ENCODE measurements at places on chromosomes 5 and 9.

DNA sequence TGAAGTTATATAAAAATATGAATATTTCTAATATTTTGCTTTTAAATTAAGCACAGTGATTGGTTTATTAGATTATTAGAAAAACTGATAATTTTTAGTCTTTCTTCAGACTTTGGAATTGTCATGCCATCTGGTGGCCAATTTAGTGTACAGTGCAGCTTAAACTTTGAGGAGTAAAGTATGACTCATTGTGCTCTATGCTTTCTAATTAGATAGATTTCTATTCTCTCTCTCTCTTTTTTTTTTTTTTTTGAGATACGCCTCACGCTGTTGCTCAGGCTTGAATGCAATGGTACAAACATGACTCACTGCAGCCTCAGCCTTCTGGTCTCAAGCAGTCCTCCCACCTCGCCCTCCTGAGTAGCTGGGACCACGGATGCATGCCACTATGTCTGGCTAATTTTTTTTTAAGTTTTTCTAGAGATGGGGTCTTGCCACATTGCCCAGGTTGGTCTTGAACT lies 42.1 kb upstream of the GPR21 start:
- peak; percentile 75 for DNase-seq

DNA sequence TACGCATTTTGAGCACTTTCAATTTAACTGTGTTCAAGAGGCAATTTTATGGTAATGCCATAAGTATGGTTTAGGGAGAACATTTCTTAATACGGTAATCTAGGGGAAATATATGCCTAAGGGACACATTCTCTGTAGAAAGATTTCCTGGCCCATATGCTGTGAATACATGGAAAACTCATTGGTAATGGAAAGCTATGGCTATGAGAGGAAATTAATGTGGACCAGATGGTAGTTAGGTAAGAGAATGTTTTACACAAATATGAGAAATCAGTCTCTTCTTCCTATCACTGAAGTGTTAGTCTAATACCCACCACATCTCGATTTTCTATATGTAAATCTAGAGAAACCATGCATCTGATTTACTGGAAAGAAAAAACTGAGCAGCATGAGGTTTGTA lies 105.0 kb downstream of the SEMA6A start:
- no peak for DNase-seq

DNA sequence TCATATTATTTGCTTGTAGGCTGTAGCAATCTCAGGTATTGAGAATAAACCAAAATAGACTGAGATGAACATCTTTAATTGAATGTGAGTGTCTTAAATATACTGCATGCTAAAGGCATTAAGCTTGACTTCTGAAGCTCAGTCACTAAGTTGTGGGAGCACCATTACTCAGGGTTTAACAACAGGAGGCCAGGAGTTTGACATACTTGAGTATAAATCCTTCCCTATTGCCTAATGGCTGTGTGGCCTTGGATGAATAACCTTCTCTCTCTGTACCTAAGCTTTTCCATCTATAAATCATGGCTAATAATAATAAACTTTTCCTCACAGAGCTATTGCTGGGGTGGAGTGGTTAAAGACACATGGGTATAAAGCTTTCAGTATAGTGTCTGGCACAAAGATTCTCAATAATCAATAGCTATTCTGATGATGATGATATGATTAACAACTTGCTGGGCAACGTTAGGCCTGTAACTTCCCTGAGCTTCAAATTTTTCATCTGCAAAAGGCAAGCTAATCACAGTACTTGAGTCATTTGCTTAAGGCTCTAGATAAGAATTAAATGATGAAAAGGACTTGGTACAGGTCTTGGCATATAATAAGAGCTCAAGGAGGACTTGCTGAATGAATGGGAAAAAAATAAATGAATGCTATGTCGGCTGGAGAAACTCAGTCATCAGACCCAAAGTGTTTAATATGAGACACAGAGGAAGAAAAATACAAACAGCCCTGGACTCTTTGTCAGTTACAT lies 174.0 kb upstream of the IL12B start:
- peak; percentile 60 for DNase-seq

DNA sequence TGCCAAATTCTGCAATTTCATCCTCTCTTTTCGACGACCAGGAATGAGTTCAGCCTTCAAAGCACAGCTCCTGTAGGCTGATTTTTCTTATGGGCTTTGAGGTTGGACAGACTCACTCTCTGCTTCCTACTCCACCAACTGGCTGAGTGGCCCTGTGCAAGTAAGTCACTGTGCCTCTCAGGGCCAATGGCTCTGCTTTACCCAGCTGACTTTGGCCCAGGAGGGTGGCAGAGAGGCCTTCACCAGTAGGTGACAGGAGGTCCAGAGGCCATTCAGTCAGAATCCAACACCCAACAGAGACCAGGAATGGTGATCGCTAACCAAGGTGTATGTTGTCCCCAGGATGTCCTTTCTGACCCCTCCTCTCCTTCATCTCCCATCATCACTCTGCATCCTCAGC lies 49.5 kb upstream of the ALDH1B1 start:
- DNase-seq, result no peak

DNA sequence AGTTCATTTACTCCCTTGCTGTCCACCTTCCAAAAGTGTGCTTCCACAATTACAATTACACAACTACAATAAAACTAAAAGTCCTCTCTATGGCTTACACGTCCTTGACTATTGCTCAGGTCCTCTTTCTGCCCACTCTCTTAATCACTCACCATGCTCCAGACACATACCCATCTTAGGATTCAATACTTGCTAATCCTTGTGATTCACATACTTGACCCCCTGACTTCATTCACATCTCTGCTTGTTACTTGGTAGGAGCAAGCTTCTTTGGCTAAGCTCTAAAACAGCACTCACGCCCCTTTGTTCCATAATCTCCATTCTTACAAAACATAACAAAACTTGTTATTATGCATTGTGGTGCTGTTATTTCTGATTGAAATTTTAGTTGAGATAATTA lies 215.8 kb downstream of the EDIL3 start:
- DNase-seq, result no peak

DNA sequence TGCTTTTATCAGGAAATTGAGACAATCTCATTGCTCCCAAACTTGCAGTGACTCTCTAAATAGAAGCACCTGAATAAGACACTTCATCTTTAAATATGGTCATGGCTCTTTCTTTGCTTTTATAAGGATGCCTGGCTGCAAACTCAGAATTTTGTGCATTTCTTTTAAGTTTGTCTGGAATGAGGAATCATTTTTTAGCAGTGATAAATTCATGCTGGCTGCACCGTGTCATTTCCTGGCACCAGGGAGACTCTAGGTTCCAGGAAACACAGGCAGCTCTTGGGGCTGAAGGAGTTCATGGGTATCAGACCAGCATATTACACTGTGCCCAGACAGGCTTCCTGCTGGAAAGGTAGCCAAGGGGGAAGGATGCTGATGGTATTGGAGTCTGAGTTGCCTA lies 109.9 kb downstream of the NUDT12 start:
- no peak for DNase-seq

- no peak for DNase-seq
These were observed 257.7 kb downstream of the MCTP1 start for GRCh38 chr5:95027151-95027721.

DNA sequence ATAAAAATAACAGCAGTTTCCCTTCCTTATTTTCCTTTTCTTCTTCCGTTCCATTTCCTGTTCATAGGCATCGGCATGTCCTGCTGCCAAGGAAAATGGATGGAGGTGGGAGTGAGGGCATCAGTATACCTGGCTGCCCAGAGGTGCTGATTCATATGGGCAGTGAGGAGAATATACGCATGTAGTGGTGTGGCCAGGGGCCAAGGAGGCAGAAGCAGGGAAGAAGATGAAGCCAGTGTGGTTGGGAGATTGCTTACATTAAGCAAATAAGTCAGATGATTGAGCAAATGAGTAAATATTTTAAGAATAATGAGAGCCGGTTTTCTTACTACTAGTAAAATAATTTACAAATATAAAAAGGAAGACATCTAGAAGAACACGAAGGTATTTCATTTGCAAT lies 344.9 kb upstream of the PAPPA start:
- no peak for DNase-seq

GRCh38 chr9:127185931-127186781 lies 63.7 kb upstream of the ANGPTL2 start:
- peak; percentile 97 for DNase-seq

DNA sequence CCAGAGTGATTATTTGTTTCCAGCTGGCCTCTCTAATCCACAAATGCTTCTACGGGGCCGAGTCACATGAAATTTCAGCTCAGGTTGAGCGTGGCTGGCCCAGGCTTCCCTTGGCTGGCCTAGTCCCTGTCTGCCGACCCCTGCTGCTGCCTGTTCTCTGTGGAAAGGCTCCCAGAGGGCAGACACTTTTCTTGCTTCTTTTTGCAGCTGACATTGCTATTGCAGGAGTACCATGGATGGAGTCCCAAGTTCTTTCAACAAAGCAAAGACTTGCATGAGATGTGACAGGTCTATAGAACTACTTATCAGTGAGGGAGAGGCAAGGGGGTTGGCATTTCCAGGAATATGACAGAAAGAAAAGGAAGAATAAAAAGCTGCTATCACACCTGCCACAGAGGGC lies 287.4 kb upstream of the ARRDC3 start:
- DNase-seq, result no peak

DNA sequence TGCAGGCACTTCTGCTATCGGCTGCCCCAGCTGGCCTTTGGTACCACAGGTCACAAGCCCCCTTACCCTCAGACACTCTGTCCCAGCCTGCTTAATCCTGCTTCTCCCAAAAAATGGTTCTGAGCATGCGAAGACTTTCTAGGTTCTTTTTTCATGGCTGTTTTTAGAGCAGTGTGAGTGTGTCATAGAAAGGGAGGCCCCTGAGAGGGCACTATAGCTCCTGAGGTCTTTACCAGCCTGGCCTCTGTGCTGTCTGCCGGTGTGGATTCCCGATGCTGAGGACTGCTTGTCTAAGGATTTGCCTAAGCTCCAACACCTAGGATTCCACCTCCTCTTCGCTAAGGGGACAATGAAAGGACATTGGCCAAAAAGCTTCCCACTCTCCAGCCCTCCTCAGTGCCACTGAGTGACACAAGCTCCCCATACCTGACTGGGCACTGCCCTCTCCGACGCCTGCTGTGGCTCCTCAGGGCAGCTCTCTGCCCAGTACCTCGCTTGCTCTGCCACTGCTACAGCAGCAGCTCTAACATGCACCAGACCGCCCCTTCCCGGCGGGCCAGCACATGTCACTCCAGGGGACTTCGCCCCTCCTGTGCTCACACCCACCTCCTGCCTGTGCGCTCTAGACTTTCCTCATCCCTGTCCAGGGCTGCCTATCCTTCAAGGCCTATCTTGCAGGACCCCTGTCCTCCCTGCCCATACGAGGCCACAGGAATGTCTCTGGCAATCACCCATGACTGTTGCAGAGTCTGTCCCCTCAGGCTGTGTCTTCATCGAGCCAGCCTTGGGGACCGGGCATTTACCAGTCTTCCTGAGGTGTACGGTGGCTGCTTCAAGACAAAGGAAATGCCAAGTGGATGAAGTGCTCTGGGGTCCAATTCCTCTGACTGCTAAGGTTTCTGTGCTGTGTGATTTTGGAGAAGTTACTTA lies 21.0 kb downstream of the MACROH2A1 start:
- no peak for DNase-seq

DNA sequence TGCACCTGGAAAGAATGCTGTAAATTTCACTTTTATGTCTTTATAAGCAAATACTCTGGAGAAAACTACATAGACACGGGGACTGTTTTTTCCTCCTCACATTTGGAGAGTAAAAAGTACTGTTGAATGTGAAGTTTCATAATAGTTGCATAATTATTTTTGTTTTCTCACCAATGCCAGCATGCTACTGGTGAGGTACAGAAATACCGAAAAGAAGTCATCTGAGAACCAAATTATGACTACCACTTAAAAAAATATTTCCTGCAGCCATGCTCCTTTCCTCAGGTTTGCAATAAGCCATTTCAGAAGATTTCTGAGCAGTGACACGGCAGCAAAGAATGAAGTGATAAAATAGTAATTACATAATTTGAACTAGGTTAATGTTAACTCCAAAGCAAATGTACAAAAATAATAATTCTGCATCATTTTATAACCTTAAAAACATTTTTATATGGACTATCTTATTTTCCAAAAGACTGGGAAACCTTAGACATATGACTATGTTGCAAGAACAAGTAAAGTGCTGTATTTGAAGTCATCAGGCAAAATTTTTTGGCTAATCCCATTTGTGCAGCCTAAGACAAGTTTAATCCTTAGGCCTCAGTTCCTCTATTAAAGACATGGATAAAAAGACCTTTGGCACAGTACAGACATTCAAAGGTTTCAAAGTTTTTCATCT lies 144.7 kb downstream of the PCSK1 start:
- peak; percentile 24 for DNase-seq

DNA sequence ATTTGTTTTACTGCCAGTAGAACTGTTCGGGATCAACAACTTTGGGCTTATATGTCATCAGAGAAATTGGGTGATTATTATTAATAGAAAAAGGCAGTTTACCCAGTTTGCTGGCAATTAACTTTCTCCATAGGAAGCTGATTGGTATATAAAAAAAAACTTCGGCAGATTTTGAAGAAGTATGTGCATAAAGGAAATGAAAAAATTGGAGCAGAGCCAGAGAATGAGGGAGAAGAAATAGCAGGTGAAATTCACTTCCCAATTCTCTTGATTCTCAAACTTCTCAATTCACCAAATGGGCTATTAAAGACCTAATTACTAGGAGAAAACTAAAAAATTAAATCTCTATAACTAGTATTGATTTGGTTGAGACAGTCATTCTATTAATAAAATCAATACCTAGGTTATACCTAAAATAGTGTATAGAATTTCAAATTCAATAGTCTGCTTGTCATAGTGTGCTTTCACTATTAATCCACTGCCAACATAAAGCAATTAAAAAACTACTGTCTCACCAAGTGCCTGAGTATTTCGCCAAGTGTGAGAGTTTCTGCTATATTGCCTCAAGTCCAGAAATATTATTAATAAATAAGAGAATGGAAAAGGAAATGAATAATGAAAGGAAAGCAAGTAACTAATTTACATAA lies 47.5 kb downstream of the STX17 start:
- DNase-seq, result no peak

DNA sequence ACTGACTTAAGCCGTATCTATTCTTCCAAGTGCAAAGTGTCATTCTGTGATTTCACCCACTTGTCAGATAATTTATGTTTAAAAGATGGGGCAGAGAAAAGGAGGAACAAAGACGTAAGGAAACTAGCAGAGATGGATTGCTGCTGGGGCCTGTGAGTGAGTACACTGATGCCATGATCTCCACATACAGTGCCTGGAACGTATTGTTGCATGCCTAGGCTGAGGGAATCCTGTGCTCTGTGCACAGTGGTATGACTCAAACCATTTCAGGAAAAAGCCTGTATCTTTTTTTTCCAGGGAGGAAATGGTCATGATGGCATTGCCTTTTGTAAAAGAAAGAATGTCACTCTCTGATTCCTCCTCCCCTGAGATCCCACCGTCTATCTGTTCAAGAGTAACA lies 359.5 kb upstream of the ADAMTS16 start:
- DNase-seq, result no peak

GRCh38 chr5:40514976-40515375 lies 164.7 kb upstream of the PTGER4 start:
- no peak for DNase-seq

GRCh38 chr5:68273717-68274409 lies 58.3 kb downstream of the PIK3R1 start:
- no peak for DNase-seq

DNA sequence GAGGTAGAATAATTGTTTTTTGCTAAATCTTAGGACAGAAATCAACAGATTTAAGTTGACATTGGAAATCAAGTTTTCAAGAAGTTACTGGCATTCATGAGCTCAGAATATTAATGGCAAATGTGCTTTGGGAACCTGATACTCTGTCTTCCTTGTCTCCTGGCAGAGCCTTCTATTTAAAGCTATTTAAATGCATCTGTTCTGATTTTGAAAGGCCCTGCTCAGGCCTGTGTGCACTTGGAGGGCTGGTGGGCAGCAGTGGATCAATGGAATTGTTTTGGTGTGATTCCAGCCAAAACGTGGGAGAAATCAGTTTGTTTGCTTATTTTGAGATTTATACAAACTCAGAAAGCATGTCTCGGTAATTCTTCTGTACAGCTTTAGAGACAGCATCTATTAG lies 38.5 kb downstream of the FBXL7 start:
- no peak for DNase-seq
